ENCODE measurements at places on chromosomes 11 and 22.

DNA sequence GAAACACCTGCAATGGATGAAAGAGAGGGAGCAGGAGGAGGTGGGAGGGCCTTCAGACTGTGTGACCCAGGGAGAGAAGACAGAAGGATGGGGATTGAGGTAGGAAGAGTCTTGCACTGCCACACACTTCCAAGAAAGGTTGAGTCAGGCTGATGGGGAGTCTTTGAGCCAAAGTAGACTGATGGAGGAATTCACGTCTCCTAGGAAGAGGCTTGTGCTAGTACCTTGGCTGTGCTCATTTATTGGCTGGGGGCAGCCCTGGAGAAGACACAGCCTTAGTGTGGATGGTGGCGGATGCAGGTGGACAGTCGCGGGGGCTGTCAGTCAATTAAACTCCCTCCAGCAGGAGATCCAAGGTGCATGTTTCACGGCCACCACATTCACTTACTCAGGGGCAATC lies 16.2 kb upstream of the ACCSL start:
- DNase-seq = no peak

- DNase-seq = no peak
Measured at GRCh38 chr11:69014084-69014851, 1.2 kb upstream of the MRGPRF start.

DNA sequence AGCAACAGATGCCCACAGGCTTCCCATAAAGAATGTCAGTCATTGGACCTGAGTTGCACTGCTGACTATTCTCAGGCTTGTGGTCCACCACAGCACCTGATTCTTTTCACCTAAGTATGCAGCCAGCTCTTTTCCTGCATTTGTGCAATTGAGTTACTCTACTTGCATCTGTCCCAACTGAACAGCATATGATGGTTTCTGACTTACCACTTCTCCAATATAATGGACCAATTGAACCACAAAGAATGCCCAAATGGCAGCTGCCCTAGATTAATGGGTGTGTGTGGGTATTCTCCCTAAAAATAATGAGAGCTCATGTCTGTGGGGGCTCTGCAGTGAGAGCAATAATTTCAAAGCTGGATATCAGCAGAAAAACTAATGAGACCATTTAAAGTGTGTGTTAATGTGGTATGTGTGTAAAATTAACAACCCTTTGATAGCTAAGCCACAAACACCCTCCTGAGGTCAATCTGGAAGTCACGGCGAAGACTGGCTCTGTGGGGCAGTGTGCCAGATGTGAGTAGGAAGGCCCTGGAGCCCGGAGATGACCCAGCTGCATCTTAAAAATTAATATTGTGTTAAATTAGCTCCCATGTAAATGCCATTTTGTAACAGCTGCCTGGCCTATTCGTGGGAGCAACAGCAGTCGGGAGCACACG lies 43.8 kb downstream of the SC5D start:
- DNase-seq = no peak

DNA sequence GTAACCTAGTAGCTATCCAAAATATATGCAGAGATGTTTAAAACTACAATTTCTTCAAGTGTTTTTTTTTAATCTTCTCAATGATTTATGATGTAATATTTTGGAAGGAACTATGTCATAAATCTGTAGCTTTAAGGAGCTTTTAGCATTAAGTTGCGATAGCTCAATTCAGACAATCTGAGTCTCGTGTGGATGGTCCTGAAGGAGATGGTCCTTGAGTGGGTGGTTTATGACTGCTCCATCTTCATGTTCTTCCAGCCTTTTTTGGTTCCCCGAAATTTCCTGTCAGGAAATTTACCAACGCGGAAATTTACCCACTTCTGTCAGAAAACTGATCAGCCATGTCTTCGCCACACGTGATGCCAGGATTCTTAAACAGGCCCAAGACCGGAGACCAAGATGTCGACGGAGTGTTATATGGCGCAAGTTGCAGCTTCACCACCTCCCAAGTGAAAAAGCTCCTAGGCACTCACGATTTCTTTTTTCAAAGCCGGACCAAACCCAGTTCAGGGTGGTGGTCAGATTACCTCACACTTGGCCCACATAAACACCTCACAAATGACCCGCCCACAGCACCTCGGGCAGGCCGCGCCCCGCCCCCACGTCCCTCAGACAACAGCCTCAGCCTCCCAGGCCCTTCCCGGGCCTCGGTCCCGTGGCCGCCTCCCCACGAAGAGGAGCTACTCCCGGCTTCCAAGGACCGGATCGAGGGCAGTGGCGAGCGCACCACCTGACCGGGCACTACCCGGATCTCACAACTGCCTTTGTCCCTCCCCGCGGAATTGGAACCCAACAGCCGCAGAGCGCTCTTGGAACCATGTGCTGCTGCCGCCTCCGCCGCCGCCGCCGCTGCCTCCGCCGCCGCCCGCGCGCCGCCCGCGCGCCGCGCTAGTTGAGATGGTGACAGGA lies at the start of gene MORC2:
TSS of gene MORC2 (minus strand) at position 760 of the 909 bp plus-strand sequence. CDS start 885 bp downstream, outside the sequence.
- no peak for DNase-seq

- DNase-seq = no peak
Measured at GRCh38 chr11:63839508-63840355, 822 bp downstream of the MARK2 start.

- no peak for DNase-seq
Measured at GRCh38 chr11:30991802-30992512, 377.6 kb downstream of the DCDC1 start.

DNA sequence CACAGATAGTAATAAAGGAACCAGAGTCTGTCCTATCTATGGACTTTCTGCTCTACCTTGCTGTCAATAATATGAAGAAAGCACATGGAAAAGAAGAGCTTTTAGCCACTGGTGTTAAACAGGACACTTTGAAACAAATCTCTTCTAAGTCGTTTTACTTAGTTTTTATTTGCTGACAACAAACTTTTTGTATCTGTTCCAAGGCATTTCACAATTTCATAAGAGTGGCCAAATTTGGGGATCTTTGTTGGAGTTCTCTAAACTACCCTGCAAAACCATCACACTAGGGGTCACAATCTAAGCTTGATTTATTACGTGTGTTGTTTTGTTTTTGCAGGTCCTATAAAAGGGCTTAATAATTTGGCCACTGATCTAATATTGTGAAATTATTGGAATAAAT lies 54.4 kb downstream of the BBOX1 start:
- DNase-seq = no peak

DNA sequence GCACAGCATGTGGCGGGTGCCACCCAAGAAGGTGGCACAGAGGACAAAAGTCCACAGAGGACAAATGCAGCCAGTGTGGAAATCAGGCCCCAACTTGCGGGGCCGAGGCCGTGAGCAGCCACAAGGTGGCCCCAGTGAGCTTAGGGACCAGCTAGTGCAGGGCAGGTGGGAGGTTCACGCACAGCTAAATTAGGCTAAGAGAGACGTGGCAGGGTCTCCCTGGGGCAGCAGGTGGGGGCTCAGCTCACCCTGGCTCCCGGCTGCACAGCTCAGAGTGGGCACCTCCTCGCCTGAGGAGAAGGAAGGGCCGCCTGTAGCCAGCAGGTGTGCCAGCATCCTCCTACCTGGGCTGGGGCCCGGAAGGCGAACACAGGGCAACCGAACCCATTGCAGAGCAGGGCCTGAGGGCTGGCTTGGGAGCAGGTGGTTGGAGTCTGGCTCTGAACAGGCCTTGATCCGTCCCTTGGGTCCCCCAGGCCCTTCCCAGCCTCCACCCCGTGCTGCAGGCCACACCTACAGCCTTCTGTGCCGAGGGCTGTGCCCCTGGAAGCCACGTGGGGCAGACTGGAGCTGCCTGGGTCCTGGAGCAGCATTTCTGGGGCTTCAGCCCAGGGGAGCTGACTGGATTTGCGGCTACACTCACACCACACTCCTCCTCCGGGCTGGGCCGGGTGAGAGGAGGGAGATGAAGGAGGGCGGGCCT lies 26.1 kb upstream of the CELSR1 start:
- no peak for DNase-seq

DNA sequence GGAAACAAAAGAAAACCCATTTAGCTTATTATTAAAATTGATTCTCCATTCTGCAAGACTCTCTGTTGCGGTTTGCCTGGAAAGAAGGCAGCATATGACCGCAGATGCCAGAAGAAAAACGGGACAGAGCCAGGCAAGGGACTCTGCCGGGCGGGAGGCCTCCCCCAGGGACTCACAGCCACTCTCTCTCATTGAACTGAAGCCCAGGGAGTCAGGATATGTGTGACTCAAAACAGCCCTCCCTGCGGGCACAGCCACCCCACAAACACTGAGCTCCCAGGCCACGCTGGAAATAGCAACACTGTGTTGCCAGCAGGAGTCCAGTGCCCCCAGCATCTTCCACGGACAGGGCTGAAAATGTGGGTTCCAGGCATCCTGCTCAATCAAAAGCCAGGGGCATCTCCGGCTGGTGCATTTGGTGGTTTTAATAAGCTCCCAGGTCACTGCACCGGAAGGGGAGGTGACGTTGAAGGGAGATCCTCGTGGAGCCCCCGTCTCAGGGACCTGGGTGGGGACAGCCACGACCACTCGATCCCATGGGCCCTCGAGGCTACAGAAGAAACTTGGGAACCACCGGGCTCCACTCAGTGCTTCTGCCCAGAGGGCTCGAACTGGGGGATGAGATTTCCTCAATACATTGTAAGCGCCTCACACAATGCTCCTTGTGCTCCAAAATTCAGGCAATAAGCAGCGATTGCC lies 624.5 kb downstream of the TBC1D22A start:
- DNase-seq = no peak

GRCh38 chr11:126919147-126919823 lies 81.3 kb downstream of the KIRREL3 start:
- no peak for DNase-seq

- no peak for DNase-seq
Measured at GRCh38 chr11:113994077-113994954, 19.4 kb downstream of the HTR3A start.

- no peak for DNase-seq
Measured at GRCh38 chr11:26096451-26096850, 235.5 kb upstream of the ANO3 start.

DNA sequence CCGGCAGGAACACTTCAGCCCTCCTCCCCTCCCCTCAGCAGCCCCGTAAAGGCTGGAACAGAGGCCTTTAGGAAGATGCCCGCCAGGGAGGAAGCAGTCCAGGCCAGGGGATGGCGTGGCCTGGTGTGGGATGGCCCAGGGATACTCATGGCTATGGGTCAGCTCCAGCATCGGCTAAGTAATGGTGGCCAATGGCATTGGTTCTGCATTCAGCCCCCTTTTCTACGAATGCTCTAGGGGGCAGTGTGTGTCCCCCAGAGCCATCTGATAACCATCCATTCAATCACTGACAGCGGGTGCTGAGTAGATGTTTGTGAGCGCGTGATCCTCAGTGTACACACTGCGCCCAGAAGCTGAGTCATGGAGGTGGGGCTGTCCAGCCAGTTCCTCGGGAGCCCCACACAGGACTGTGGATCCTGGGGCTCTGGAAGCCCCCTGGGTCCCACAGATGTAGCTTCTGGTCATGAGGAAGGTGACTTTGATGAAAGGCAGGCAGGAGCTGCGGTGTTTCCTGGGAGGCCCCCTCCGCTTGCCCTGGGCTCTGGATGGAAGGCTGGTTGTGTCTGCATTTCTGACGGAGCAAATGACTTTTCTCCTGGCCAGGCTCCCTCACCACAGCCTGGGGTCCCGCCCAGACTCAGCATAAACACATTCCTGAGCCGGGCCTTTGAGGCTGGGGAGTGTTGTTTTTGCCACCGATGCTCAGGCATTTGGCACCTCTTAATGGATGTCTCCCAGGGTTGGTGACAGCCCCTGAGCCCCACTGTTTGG lies 46.5 kb downstream of the FBLN1 start:
- DNase-seq = no peak

- DNase-seq = no peak
Measured at GRCh38 chr11:117973503-117973860, 12.7 kb upstream of the IL10RA start.

- DNase-seq = no peak
Measured at GRCh38 chr22:25212337-25212736, 7.1 kb upstream of the CRYBB2 start.

GRCh38 chr11:86774417-86774816 lies 25.9 kb upstream of the PRSS23 start:
- no peak for DNase-seq

GRCh38 chr22:35397095-35397904 lies 2.6 kb upstream of the MCM5 start:
- no peak for DNase-seq

DNA sequence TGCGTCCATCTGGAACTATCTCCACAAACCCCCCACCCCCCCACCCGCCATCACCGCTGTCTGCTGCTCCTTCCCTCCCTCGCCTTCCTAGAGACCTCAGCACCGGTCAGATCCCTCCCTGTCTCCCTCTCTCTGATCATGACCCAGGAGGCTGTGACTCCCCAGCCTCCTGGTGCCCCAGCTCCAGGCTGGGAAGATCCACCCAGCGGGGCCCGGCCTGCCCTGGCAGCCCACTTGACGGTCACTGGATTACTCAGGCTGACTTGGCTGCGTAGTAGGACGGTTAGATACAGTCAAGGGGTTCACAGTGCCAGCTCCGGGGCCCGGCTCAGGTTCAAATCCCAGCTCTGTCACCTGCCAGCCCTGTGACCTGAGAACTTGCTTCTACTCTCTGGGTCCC lies 59.3 kb downstream of the ANO1 start:
- DNase-seq = no peak

GRCh38 chr11:99423428-99423983 lies 402.8 kb downstream of the CNTN5 start:
- DNase-seq = no peak

DNA sequence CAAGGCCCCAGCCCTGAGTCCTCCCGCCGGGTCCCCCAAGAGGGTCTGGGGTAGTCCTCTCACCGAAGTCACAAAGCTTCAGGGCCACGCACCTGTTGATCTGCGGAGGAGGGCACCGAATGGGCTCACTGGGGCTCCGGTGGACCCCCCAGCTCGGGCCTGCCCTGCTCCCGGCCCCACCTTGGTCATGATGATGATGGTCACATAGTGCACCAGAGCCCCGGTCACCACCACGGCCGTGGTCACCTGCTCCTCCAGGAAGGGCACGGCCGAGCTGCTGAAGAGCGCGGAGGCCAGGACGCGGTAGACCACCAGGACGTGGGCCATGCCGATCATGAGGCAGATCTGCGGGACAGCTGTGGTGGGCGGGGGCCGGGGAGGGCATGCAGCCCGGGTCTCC lies 13.5 kb upstream of the SIGIRR start:
- DNase-seq = no peak

DNA sequence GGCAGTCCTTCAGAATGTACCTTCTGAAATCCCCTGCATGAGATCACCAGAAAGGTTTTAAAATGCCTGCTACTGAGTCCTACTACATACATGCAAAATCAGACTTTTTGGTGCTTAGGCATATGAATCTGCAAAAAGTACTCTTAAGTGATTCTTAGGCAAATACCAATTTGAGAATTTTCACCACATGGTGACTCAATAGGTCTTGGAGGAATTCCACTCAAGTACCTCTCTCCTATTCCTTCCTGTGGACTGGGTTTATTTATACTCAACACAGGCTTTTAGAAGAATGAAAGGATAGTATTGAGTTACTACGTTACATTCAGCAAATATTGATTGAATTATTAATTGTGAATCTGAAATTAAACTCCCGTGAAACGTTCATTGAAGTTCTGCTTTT lies 223.9 kb downstream of the CNTN5 start:
- no peak for DNase-seq

GRCh38 chr11:46360878-46361277 lies 13.6 kb downstream of the DGKZ start:
- DNase-seq = no peak

Measured in cortex of kidney (tissue), 1 donor.